ENCODE measurements at places on chromosomes 3 and 15. TPM values are rescaled to one million over a fixed set of nuclear protein-coding genes. Genes with fewer than 3 reads are reported as not detected.

GRCh38 chr3:72100080-72100511, 315.1 kb upstream of the PROK2 start:
- no peaks in the 10 kb centered on the region for H3K36me3 ChIP-seq
- peak overlapping the region; percentile 78 for H3K27ac ChIP-seq
- H3K4me3 ChIP-seq: peak overlapping the region; percentile 48
- peaks cover 74% of the 10 kb centered on the region for H3K4me1 ChIP-seq
- DNase-seq: no peak

GRCh38 chr15:72579814-72580213, 74.7 kb upstream of the GOLGA6B start:
- no peaks in the 10 kb centered on the region for H3K27me3 ChIP-seq
- DNase-seq: no peak
- no peak overlapping the region for H3K27ac ChIP-seq
- no peaks in the 10 kb centered on the region for H3K4me1 ChIP-seq

GRCh38 chr15:89907289-89907688, 5.5 kb downstream of the ARPIN start:
- H3K36me3 ChIP-seq: no peaks in the 10 kb centered on the region
- DNase-seq: no peak
- peaks cover 4% of the 10 kb centered on the region for H3K4me1 ChIP-seq
- peaks cover 5% of the 10 kb centered on the region for H3K27me3 ChIP-seq
- no peak overlapping the region for H3K4me3 ChIP-seq

DNA sequence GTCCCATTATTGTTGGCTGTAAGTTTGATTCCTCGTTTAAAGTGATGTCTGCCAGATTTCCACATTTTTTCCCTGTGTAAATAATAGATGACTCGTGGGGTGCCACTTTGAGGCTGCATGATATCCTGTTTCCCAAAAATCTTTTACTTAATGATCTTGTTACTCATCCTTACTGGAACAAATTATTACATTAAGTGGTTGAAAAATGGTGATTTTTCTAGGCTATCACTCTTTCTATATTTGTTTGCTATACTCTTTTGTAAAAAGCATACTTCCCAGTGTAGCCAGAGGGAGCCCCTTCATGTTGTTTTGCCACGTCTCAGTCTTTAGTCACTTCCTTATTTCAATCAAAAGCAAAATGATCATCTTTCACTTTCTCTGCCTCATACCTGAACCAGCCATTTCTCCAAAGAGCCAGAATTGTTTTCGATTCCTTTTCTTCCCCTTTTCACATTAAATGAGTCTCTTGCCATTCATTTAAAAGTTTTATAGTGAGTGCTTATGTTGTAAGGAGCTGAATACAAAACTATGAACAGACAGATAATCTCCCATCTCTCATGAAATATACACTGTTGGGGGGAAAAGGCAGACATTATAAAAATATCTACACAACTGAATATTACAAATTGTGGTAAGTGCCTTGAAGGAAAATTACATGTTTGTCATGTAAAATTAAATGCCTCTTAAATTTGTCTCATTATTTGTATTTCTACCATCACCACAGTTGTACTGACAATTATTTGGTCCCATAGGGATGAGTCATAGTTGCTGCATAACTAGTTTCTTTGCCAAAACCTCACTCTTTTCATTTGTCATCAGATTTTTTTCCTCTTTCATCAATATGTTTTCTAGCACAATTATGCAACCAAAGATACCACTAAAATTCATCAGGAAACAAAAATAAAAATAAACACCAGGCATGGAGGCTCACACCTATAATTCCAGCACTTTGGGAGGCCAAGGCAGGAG, 41.5 kb downstream of the ADGRG7 start:
- H3K27ac ChIP-seq: no peak overlapping the region
- H3K4me1 ChIP-seq: peaks cover 8% of the 10 kb centered on the region
- no peaks in the 10 kb centered on the region for H3K27me3 ChIP-seq
- peak; percentile 66 for DNase-seq
- H3K4me3 ChIP-seq: no peak overlapping the region

DNA sequence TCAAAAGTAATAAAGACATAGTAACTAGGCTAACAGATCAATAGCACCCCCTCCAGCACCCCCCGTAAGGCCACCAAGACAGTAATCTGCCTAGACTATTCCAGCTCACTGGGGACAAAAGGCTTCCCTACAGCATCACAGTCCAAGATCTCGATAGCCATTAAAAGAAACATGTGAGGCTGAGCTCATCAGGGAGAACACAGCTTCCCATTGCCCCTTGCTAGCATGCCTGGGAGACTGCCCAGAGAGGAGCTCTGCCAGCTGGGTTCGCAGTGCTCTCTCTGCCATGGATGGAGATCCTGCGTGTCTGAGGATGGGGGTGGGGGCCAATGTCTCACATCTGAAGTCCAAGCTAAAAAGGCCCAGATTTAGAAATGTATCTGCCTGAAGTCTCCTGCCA, 17.8 kb downstream of the LRIG1 start:
- no peak overlapping the region for H3K4me3 ChIP-seq
- H3K27ac ChIP-seq: no peak overlapping the region
- H3K27me3 ChIP-seq: no peaks in the 10 kb centered on the region
- H3K4me1 ChIP-seq: peaks cover 26% of the 10 kb centered on the region

GRCh38 chr15:80777137-80777536, 2.0 kb upstream of the CEMIP start:
- peaks cover 14% of the 10 kb centered on the region for H3K4me1 ChIP-seq
- no peak overlapping the region for H3K27ac ChIP-seq
- H3K36me3 ChIP-seq: no peaks in the 10 kb centered on the region
- no peak for DNase-seq
- H3K27me3 ChIP-seq: no peaks in the 10 kb centered on the region
- no peak overlapping the region for H3K4me3 ChIP-seq

- no peaks in the 10 kb centered on the region for H3K36me3 ChIP-seq
- H3K4me3 ChIP-seq: no peak overlapping the region
- DNase-seq: peak; percentile 42
Measured at GRCh38 chr3:184230603-184231528, 1.5 kb downstream of the VWA5B2 start.

DNA sequence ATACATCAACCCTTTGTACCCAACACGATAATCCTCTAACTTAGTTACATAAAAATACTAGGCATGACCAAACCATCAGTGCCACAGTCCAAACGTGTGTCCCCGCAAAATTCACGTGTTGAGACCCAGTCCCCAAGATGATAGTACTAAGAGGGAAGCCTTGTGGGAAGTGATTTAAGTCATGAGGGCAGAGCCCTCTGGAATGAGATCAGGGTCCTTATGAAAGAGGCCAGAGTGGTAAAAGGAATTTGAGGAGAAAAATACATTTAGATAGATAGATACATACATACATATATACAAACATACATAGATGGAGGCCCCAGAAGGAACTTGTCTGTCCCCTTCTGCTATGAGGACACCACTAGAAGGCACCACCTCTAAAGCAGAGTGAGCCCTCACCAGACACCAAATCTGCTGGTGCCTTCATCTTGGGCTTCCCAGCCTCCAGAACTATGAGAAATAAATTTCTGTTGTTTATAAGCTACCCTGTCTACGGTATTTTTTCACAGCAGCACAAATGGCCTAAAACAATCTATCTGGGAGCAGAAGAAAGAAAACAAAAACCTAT, 8.0 kb downstream of the TBC1D2B start:
- no peak for DNase-seq
- no peaks in the 10 kb centered on the region for H3K27me3 ChIP-seq
- no peak overlapping the region for H3K4me3 ChIP-seq
- H3K27ac ChIP-seq: no peak overlapping the region
- peaks cover 56% of the 10 kb centered on the region for H3K4me1 ChIP-seq
- no peaks in the 10 kb centered on the region for H3K36me3 ChIP-seq

- peaks cover 18% of the 10 kb centered on the region for H3K4me1 ChIP-seq
- H3K4me3 ChIP-seq: no peak overlapping the region
- no peak overlapping the region for H3K27ac ChIP-seq
- no peaks in the 10 kb centered on the region for H3K36me3 ChIP-seq
- no peak for DNase-seq
- no peaks in the 10 kb centered on the region for H3K27me3 ChIP-seq
Measured at GRCh38 chr3:195182470-195182795, 88.5 kb downstream of the XXYLT1 start.

DNA sequence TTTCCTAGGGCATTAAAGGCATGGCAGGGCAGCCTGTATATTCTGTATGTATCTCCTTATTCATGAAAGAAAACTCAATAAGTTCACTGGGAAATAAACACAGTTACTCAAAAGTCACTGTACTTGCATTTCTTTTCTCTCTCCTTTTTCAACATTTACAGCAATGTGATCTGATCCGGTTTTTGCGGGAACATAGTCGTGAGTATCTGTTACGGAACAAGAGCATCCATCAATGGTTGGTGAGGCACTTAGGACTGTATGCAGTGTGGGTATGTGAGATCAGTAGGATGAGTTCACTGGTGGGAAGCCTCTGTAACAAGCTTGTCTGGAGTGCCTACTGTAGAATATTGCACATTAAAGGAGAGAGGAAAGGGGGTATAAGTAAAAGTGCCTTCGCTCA, 80.7 kb downstream of the COL6A5 start:
- no peak overlapping the region for H3K27ac ChIP-seq
- no peak overlapping the region for H3K4me3 ChIP-seq
- DNase-seq: no peak
- H3K4me1 ChIP-seq: no peaks in the 10 kb centered on the region
- no peaks in the 10 kb centered on the region for H3K36me3 ChIP-seq
- H3K27me3 ChIP-seq: no peaks in the 10 kb centered on the region

GRCh38 chr3:88028876-88029275, 29.9 kb downstream of the CGGBP1 start:
- H3K36me3 ChIP-seq: no peaks in the 10 kb centered on the region
- H3K27ac ChIP-seq: no peak overlapping the region

GRCh38 chr3:49553692-49554632, at the start of gene BSN:
Gene BSN (plus strand): TSS chr3:49554477. CDS start chr3:49554603, 126 bp downstream.
- H3K27ac ChIP-seq: no peak within 1 kb of the TSS
- H3K36me3 ChIP-seq: no peaks in the 10 kb centered on the region
- peaks cover 19% of the 10 kb centered on the region for H3K27me3 ChIP-seq
- peak; percentile 89 for DNase-seq

The SH2D7 gene
- polyA plus RNA-seq: not detected

The GOLGA6L1 gene
- not detected for polyA plus RNA-seq

- H3K27me3 ChIP-seq: no peaks in the 10 kb centered on the region
- H3K36me3 ChIP-seq: no peaks in the 10 kb centered on the region
- no peak overlapping the region for H3K27ac ChIP-seq
- H3K4me1 ChIP-seq: no peaks in the 10 kb centered on the region
Measured at GRCh38 chr15:94503293-94503692, 271.9 kb downstream of the MCTP2 start.

GRCh38 chr3:197475997-197476525, 79.7 kb downstream of the BDH1 start:
- no peak overlapping the region for H3K4me3 ChIP-seq
- no peak overlapping the region for H3K27ac ChIP-seq
- H3K36me3 ChIP-seq: no peaks in the 10 kb centered on the region
- H3K27me3 ChIP-seq: no peaks in the 10 kb centered on the region
- DNase-seq: no peak
- H3K4me1 ChIP-seq: no peaks in the 10 kb centered on the region

GRCh38 chr15:70013656-70014313, 83.9 kb downstream of the TLE3 start:
- peaks cover 63% of the 10 kb centered on the region for H3K4me1 ChIP-seq
- DNase-seq: no peak

The CD200R1 gene
- polyA plus RNA-seq: 3.7 TPM

The B2M gene
- 9,379 TPM for polyA plus RNA-seq

GRCh38 chr15:101255615-101256241, 3.9 kb upstream of the CHSY1 start:
- no peak overlapping the region for H3K27ac ChIP-seq
- no peaks in the 10 kb centered on the region for H3K36me3 ChIP-seq
- H3K4me1 ChIP-seq: peaks cover 9% of the 10 kb centered on the region
- peaks cover 6% of the 10 kb centered on the region for H3K27me3 ChIP-seq
- DNase-seq: no peak
- H3K4me3 ChIP-seq: no peak overlapping the region
